ENCODE measurements at places on chromosomes 2 and 18.

GRCh38 chr2:195648787-195649186 is 8.2 kb upstream of the SLC39A10 start:
- no peak for DNase-seq

DNA sequence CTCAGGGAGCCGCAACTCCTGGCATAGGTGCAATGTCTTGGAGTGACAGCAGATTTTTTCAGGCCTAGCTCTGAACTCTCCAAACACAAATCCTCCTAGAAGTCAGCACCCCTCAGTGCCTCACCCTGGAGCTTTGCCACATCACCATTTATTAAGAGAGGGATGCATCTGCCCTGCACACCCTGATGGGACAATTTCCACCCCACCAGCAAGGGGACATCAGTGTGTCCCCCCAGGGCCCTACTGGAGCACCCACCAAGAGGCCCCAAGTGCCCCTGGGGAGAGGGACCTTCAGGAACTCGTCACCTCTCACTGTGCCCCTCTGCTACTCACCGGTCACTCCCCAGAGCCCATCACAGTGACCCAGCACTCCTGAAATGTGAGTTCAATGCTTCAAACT is 144.7 kb downstream of the NDUFA10 start:
- no peak for DNase-seq

DNA sequence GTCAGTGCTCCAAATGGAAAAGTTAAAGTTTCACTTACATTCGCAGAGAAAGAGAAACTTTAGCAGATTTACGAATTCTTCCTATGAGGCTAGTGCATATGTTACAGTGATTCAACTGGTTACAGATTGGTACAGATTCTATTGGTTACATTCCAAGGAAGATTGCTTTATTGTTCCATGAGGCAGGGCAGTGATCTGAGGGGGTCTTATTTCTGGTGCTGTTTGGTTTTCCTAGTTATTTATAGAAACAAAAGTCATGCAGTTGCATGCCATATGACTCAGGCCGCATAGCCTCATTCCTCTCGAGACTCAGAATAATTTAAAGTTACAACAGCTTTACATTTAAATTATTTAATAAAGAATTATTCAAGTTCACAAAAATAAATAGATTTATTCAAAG is 385.4 kb upstream of the SYT4 start:
- peak; percentile 93 for DNase-seq

DNA sequence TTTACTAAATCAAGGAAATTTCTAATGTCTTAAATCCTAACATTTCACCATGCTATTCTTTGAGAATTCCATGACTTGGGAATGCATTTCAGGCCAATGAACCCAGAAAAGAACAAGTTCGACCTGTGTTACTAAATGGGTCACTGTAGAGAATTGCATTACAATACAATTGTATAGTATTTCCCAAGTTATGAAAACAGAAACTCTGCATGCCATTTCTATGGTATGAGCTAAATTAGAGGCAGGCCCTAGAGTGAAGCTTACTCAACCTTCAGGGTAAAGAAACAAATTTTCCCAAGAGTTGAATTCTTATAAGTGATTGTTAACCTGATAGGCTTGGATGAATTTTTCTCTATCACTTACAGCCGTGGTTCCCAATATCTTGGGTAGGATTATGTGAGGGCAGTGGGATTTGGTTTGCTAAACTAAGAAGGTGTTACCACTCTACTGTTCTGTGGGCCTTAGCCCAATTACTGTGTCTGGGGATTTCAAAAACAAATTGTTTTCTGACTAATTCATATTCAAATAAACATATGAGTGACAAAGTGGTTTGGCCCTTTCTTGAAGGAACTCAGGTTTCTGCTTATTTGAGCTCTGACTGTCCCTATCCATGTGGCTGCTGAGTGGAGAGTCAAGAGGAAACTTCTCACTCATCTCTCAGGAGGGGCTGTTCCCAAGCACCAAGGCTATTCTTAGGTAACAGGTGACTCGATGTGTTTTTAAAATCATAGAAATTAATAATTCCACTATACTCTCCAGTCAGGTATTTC is 11.2 kb upstream of the SERPINB7 start:
- DNase-seq, result peak; percentile 61

DNA sequence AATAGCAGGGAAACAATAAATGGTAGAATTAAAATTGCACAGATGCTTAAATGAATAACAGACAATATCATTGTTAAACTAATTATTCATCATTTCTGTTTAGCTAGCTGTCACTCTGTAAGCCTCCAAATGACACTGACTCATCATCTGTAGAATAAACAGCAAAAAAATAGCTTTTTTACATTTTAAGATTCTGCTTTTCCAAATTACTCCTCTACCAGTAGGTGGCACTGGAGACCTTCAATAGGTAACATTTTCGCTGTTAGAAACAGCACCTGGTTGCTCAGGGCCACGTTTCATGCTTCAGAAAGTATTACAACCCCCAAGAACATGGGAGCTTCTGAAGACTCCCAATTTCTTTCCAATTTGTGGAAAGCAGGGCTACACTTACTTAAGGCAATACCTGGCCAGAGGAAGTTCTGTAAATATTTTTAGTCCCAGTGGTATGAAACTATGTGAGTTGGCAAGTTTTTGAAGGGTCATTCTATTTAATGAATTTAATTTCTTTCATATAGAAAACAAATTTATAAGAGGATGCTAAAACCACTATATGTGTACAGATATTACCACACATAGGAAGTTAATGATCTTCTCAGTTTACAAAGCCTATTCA is 45.4 kb downstream of the TTN start:
- DNase-seq, result peak; percentile 49

DNA sequence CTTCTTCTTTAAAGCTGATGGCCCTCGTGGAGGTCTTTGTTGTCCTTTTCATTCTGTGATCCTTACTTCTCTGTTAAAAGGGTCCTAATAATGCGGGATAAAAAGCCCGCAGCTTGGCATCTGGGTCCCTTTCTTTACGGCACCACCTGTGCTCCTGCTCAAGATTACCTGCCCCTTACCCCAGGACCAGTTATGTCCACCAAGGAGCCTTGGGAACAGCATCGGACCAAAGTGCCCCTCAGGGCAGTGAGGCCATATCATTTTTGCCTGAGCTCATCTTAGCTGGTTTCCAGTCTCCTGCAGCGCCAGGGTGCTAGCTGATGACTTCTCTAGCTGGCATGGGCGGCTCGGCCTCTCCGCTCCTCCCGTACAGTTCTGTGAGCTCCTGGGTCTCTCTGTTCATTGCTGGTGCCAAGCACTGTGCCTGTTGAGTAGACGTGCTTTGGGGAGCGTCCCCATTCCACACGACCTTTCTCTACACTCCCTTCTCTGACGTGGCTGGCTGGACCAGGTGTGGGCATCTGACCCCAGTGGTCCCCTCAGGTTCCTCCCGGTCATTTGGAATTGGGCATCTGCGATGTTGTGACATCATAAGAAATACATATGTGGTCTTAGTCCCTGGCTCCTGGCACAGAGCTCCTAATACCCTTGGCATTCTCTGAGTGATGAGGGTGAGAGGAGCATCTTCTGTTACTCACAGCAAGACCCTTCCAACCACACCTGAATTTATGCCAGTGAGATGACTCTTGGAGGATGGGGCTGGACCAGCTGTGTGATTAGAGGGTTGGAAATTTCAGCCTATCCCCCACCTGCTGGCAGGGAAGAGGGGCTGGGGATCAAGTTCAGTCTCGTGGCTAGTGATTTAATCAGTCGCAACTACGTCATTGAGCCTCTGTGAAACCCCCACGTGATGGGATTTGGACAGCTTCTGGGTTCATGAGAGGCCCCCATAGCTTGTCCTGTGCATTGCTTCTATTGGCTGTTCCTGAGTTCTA is 134.2 kb upstream of the HS6ST1 start:
- DNase-seq, result no peak

GRCh38 chr18:2686349-2686968 is 30.9 kb downstream of the SMCHD1 start:
- no peak for DNase-seq

DNA sequence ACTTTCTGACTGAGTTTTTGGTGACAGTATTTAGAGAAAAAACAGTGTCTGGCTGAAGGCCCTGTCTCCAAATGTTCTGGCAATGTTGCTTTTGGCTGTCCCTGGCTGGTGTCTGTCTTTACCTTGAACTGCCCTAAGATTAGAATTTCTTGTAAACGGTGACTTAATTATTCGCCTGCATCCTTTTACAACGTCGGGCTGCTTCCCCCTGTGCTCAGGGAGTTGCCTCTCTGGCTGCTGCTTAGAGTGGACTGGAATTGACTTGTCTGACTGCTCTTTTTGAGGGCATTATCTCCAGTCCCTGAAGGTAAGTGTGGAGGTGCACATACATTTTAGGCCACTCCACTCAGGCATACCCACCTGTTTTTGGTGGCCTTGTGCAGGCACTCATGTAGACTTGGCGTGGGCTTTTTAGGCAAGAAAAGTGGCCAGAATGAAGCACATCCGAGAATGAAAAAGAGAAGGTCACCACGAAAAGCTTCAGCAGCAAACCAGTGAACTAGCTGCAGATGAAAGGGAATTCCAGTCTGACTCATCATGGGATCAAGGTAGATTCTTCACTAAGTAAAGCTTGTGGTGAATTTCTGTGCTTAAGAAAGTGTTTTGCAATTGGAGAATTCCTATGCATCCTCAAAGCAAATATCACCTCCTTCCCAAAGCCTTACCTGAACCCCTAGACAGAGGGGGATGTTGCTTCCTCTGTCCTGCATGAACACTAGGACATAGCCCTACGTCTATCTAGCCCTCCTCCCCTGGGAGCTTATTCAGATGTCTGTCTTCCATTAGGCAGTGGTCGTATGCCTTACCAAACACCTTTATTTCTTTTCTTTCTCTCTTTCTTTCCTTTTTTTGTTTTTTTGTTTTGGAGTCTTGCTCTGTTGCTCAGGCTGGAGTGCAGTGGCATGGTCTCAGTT is 230.3 kb upstream of the TRIB2 start:
- peak; percentile 69 for DNase-seq

DNA sequence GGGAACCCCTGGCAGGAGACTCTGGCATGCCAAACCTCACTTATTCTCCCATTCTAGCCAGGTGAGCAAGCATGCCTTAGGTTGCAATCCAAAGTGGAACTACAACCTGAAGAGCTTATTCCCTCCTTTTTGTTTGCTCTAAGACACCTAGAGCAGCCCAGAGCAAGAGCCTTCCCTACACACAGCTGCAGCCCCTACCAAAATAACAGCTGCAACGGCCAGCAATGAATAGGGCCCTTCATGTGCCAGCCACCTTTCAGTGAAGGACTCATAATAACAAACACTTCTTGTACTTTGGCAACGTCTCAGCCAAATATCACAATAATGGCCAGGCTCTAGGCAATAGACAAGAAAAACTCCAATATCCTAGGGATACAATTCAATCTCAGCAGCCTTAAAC is 178.7 kb downstream of the ALK start:
- no peak for DNase-seq

- no peak for DNase-seq
Observed at GRCh38 chr2:138298120-138298814, 203.3 kb upstream of the SPOPL start.

GRCh38 chr18:37987901-37988300 is 422.3 kb upstream of the CELF4 start:
- DNase-seq, result no peak

- DNase-seq, result no peak
Observed at GRCh38 chr2:64853306-64853705, 135.9 kb upstream of the SLC1A4 start.

DNA sequence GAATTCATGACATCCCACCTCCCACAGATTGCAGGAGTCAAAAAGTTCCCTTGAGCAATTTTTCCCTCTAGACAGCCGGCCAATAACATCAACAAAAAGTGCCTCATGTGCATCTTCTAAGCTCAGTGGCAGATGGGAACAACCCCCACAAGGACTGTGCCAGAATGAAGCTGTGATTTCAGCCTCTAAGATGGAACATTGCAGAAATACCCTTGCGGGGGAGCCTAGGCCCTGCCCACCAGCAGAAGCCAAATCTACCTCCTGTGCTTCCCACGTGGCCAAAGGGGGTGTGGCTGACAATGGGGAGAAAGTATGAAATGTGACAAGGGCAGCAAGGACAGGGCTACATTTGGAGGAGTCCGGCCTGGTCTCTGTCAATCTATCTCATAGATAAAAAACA is 482.3 kb downstream of the TGIF1 start:
- DNase-seq, result no peak

Data from IMR-90 (cell line).